Esophagus mucosa (tissue), 1 donor: ENCODE measurements at places on chromosomes 5 and 9.

GRCh38 chr9:124423591-124423990 lies 8.3 kb upstream of the PSMB7 start:
- ATAC-seq: no peak

DNA sequence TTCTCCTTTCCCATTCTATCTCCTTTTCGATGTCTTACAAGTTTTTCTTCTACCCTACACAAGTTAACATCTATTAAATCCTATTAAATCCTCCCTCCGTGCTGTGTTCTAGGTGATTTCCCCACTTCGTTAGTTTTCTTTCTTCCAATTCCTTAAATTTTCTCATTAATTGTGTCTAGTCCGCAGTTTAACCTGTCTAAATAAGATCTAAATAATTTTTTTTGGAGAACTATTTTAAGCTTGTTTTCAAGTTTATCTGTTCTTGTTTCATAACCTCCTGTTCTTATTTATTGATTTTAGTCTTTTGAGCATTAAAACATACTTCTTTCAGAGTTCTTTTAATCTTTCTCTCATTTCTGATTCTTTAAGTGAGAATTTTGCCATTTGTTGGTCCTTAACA lies 109.3 kb downstream of the UHRF2 start:
- ATAC-seq: no peak

DNA sequence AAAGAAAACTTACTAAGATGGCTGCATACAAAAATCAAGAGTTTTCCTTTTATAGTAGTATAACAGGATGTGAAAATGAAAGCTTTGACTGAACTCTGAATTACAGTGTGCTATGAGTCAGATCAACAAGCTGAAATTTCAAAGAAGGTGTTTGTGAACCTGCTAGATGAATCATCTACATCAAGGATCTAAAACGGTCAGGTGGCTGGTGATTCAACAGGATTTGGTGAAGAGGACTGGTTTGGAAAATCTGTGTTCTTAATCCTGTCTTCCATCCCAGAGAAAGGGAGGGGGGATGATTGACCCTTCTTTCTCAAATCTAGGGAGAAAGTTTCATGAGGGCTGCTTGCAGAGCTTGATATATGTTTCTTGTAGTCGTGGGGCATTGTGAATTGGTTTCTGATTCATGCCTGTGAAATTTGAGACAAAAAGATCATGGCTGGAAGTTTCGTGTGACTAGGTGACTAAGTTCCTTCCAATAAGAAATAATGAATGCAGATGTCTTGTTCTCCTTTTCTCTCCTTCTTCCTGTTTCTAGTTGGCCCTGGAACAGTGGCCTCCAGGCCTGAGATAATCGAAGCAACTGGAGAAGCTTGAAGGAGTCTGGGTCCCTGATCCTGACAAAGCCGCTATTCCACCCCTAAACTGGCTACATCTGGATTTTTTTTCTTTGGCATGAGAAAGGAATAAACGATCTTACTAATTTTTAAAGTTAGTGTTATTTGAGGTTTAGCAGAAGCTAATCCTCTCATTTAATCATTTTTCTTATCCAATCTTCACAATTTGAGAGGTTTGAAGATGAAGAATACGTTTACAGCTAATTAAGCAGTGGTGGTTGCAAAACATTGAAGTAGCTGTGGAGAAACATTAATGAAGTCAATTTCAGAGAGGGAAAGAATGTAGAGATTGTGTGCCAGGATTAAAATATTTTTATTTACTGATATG lies 67.2 kb downstream of the MRPS30 start:
- peak; percentile 98 for ATAC-seq

- ATAC-seq: no peak
These were observed 158.1 kb downstream of the SLC25A46 start for GRCh38 chr5:110896901-110897300.

- ATAC-seq: no peak
These were observed 73.6 kb downstream of the ZNF474 start for GRCh38 chr5:122202952-122203351.

DNA sequence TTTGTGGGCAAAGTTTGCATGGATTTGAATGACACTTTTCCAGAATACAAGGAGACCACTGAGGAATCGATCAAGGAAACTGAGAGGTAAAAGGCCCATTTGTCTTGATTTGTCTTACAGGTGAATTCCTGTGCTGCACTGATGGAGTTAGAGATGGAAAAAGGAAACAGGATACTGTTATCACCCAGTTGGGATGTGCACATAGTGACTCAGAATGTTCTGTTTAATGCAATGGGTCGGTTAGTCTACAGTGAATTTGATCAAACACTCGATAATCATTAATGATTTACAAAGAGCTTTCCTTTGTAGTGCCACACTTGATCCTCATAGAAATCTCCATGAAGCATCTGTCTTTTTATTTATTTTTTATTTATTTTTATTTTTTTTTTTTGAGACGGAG lies 64.7 kb downstream of the GDA start:
- ATAC-seq: no peak

- ATAC-seq: peak; percentile 55
These were observed 43.2 kb downstream of the BARX1 start for GRCh38 chr9:93911801-93912554.

DNA sequence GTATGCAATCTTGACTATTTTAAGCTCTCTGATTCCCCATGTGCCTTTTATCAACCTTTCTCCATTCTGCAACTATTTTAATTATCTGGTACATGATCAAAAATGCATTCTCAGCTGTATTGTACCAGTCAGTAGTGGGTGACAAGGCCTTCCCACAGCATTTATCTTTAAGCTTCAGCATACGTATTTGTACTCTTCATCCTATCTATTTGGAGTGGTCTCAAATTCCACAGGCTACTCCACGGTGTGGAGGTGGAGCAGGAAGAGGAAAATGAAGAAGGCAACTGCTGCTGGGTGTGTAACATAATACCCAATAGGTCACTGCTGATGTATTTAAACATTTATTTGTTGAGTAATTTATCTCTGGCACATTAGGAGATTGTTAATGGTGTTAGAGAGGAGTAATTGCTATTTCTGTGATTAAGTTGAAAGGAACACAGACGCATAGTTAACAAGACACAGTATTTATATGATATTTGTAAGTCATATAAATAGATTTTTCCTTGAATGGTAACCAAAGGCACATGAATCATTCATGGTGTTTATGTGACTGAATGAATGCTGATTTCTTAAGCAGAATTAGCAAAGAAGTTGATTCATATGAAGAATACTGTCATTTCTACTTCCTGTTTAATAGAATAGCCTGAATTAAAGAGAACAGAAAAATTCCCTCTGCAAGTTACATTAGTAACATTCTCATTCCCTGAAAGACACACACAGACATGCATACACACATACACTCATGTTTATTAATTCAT lies 153.8 kb upstream of the NR3C1 start:
- peak; percentile 27 for ATAC-seq

DNA sequence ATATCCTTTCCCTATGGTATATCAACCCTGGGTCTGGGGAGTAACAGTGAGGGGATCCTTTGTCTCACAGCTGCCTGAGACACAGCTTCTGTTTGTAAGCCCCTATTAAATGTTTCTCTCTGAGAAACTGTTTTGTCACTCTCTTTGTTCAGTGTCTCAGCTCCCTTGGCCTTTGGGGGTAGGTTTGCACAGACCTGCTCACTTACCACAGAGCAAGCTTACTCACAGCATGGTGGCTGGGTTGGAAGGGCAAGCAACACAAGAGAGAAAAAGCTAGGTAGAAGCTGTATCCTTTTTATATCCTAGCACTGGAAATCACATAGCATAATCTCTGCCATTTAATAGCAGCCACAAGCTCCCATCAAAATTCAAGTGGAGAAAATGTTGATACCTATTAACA lies 4.5 kb downstream of the BAAT start:
- ATAC-seq: no peak

GRCh38 chr9:128808543-128808942 lies 9.8 kb upstream of the ENDOG start:
- ATAC-seq: peak; percentile 8

DNA sequence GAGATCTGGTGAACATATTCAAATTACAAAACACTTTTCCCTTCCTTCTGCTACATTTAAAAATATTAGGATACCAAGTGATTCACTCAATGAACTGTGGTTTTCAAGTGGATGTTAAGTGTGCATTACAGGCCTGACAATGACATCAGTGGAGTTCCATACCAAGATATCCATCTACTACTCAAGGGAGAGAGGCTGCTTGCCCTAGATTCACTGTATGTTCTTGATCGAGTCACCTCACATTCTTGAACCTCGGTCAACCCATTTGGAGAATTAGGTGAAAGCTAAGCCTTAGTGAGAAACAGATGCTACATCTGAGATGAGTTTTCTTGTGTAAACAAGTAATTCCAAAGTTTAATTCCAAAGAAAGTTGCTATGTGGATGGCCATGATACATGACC lies 142.2 kb downstream of the FGF10 start:
- no peak for ATAC-seq

GRCh38 chr9:126365780-126366179 lies 39.2 kb downstream of the MVB12B start:
- ATAC-seq: no peak

GRCh38 chr9:123998970-123999621 lies 12.5 kb upstream of the LHX2 start:
- ATAC-seq: no peak

GRCh38 chr5:145324101-145324500 lies 511.0 kb downstream of the PRELID2 start:
- ATAC-seq: no peak

DNA sequence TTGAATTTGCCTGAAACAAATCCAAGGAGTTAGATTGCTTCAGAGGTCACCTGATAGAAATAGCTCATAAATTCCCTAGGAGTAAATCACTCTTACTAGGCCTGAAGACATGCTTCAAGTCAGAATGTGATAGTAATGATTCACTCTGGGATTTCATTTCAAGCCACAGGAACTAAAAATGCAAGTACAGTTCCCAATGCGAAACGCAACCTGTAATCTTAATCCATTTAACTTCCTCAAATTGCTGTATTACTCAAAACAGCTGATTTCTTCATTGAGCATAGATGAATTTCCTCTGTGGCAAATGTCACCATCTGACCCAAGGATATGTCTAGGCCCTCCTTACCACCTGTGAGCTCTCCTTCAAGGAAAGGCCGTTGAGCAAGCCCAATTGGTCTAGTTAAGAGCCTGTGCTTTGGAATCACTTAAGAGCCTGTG lies 32.1 kb upstream of the IL6ST start:
- no peak for ATAC-seq

DNA sequence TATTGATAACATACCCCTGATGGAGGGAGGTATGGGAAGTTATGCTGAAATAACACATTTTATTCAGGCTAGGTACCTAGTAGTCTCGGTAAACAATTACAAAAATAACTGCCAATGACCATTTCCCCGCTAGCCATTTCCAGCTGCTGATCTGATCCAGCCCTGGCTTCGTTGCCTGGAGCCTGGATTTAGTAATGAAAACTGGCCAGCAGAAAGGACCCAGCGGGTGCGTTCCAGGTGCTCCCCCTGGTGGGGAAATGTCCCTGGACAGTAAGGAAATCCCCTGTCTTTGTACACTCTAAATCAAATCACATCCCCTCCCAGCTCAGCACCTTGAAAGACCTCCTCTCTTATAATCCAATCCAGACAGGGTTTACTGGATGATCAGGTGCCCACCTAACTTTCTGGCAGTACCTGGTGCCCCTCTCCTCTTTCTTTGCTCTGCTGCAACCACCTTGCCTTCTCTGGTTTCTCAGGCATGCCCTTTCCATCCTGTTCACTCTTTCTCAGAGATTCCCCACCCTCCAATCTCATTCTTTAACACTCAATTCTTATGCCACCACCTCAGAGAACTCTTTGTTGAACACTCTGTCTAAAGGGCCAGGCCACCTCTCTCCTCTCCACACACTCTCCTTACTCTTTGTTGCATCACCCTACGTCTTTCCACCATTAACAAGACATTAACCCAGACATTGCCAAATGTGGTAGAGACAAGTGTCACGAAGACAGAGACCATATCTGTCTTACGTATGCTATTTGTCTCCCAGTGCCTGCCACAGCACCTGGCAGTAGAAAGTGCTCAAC lies 50.1 kb upstream of the SMAD5 start:
- no peak for ATAC-seq

- ATAC-seq: no peak
These were observed 143.8 kb upstream of the VLDLR start for GRCh38 chr9:2477755-2478154.

GRCh38 chr5:53882676-53883031 lies 322.2 kb downstream of the NDUFS4 start:
- ATAC-seq: no peak

DNA sequence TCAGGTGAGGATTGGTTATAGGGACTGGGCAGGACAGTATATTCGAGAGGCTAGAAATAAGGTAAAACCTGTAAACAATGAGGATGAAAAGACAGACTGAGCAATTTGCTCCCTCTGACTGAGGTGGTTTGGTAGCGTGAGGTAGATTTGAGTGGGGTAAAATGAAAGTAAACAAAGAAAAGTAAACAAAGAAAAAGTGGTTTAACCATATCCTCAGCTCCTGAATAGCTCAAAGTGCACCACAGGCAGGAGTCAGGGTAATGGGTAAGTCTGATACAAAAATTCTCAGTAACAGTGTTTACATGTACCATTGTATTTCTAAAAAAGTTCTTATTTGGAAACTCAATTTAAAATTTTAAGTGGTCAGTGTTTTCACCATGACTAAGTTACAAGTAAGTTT lies 203.1 kb upstream of the ARRDC3 start:
- ATAC-seq: no peak

GRCh38 chr5:127875235-127876021 lies 172.2 kb downstream of the CCDC192 start:
- ATAC-seq: peak; percentile 79

DNA sequence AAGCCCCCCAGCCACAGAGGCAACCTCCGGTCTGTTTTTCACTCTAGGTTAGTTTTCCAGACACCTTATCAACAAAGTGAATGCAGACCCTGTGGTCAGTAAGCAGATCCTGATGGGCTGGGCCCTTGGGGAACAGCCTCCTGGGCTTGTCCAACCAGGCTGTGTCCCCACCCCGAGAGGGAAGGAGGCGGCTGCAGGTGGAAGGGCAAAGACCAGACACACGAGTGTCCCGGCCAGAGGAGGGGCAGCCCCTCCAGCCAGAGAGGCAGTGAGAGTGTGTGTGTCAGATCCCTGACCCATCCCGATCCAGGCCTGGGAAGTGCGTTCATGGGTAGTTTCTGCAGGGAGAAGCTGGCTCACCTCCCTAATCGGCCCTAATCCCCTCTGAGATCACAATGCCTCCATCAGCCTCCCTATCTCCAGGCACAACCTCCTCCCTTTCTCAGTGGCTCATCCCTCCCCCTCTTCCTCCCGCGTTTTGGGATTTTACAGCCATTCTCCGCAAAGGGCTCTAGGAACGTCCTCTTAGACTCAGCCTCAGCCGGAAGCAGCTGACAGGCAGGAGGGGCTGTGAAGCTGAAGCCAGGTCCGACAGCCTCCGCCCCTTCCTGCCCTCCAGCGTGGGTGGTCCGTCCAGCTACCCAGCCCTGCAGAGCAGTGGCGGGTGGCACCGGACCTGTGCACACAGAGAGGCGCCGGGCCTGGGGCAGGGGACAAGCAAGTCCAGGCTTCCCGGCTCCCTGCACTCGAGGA lies 9.7 kb downstream of the SLC12A7 start:
- no peak for ATAC-seq

- ATAC-seq: no peak
These were observed 289.2 kb upstream of the PCSK5 start for GRCh38 chr9:75601280-75601679.
